ENCODE measurements at places on chromosomes 7 and 10.

- DNase-seq: no peak
Observed at GRCh38 chr7:148723846-148724245, 25.1 kb downstream of the CUL1 start.

GRCh38 chr7:131095346-131095745 lies 232.3 kb upstream of the MKLN1 start:
- no peak for DNase-seq

DNA sequence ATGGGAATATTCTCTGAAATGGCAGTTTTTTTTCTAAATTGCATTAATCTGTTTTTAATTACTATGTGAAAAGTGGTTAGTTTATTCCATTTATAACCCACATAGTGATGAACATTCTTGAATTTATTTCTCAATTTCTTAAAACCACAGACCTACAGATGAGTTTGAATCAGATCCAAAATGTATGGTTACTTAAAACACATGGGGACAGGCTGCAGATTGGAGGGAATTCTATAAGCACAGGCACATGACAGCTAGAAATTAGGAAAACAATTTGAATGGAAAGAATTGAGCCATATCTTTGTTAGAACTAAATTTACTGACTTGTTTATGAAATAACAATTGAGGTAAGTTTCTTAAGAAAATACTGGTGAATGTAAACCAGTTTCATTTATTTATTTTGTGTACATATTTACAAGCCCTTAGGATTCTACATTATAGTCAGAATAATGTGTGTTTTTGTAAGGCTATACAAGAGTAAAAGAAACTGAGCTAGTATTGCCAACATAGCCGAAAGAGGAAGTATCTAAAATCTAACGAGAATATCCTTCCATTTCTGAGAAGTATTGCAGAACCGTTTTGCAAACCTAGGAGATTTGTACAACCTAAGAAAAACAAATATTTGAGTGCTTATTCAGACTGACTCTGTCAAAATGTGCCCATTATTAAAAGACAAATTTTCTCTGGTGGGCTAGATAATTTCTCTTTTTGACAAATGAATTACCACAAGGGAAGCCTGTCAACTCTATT lies 434.3 kb upstream of the SEMA3D start:
- DNase-seq: no peak

DNA sequence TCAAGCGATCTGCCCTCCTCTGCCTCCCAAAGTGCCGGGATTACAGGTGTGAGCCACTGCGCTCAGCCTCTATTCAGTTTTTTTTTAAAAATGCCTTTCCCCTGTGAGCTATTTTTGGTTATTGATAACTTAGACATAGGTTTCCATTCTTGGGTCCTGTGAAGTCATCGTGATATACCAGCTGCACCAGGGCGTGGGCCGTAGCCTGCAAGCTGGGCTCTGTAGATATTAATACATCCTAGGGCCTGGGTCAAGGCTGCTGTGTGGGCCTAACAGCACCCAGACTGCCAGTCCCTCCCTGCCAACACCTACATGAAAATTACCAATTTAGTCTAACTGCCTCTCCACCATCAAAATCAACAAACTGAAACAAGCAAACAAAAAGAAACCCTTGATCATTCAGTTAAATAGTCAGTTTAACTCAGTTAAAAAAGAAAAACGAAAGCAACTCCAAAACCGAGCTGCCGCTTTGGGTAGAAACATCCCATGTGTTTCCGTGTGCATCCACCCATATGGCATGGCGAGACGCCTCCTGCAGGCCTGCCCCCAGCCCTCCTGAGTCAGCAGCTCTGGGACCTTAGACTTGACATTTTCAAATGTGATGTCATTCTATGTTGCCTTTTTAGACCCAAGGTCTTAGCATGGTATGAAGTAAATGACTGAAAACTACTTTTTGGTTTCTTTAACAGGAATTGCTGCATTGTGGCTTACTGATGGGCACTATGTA lies 330.2 kb downstream of the GLRX3 start:
- DNase-seq: no peak

- DNase-seq: peak; percentile 62
Observed at GRCh38 chr10:79242620-79243152, 104.6 kb upstream of the PPIF start.

DNA sequence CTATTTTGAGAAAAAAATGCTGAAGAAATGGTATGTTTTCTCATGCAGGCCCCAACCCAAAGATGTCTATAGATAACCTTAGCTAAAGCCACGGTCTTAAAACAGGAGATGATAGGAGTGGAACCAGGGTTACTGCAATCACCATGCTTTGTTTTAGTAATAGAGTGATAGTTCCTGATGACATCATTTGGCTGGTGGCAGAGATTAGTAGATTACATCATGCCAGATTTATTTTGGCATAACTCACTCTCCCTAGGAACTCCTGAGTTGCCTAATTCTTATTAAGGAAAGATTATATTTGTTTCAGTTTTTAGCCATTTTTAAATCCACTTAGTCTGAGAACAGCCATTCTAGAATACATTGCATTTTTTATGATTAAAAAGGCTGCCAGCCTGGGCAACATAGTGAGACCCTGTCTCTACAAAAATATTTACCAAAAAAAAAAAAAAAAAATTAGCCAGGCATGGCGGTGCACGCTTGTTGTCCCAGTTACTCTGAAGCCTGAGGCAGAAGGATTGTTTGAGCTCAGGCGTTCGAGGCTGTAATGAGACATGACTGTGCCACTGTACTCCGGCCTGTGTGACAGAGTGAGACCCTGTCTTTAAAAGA lies 17.8 kb downstream of the ENO4 start:
- DNase-seq: no peak

DNA sequence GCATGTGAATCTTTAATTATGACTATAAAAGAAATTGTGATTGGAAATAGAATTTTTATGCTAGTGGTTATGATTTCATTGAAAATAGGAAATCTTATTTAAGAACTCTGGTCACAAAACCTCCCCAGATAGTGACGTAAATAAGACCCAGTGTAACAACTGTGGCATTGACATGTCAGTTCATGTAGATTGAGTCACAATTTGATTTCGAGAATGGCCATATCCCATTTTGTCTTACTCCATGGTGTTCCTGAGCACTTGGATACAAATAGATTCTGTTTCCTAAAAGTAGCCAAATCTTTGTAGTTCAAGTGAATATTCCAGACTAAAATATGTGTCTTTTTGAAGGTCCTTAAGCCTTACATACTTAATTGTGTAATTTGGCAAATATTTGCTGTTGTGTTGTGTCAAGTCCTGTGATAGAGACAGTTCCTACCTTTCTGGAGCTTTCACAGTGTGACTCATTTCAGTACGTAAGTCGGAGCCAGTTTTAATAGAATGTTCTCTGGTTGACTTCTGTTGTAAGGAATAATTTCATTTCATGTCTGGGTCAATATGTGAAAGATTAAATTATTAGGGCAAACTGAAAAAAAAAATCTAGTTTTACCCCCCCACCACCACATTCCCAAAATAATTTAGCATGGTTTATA lies 37.1 kb upstream of the TOMM7 start:
- no peak for DNase-seq

GRCh38 chr7:84412161-84412969 lies 217.8 kb upstream of the SEMA3A start:
- DNase-seq: peak; percentile 34

DNA sequence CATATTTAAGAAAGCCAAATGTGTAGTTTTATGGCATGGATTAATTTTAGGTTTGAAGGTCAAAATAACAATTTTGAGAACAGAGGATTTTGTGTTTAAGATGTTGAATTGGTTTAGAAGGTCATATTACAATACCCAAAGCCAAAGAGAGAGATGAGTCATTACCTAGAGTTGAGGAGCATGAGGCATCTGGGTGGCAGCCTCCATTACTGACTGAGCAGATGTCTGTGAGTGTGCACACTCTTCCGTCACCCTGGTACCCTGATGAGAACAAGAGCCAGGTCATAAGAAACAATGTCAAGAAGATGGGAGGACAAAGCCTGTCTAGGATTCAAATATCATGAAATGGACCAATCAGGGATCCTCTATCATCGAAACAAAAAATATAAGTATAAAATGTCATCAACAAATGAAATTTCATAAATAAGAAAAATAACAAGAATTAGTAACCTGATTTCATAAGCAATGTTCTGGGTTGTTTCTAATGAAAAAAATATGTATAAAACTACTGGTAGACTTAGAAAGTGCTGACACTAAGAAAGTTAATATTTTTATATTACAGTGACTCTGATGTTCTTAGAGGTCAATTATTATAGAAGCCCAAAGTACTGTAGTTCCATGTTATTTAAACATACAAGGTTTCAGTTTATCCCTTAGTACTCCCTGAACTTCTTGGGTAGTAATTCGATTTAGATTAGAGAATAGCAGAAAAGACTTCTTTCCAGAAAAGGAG lies 20.0 kb downstream of the CUBN start:
- peak; percentile 38 for DNase-seq

GRCh38 chr7:116598278-116598677 lies 73.4 kb downstream of the CAV1 start:
- no peak for DNase-seq

- no peak for DNase-seq
Observed at GRCh38 chr10:132939378-132939955, 2.9 kb downstream of the CFAP46 start.

GRCh38 chr10:98916526-98917125 lies 319.0 kb downstream of the HPSE2 start:
- DNase-seq: peak; percentile 83

DNA sequence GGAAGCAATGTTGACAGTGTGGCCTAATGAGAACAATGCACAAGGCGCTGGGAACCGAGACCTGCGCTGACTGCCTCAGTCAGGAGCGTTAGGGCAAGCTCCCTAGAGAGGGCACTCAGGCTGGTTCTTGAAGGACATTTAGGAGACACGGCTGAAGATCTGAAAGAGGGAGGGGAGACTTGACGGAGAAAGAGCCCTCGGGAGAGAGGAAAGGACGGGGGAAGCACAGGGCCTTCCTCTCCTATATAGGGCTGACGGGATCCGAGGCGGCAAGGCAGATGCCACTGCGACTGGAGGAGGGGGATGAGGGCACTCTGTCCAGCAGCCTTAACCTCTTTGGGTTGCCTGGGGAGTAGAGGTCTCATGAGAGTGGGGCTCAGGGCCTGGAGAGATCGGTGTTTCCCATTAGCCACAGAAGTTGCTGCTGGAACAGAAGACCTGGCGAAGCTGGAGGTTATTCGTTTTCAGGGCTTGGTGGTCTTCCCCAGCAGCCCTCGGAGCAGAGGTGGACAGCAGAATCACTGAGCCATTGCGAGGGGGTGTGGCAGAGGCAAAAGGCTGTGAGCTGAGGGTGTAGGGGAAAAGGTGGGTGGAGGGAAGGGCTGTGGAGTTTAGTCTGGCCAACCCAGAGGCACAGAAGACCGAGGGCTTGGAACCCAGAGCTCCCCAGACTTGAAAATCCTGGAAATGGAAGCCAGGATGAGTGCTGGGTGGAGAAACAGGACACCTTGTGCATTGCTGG lies 36.0 kb downstream of the CLEC2L start:
- DNase-seq: no peak

GRCh38 chr10:3294919-3295581 lies 122.5 kb upstream of the PITRM1 start:
- no peak for DNase-seq

Data from foreskin melanocyte (primary cell).